CD4-positive, alpha-beta memory T cell (primary cell): ENCODE measurements at places on chromosomes 11 and 22.
A peak's percentile ranks its signal among the peaks of the same experiment; 100 is the strongest.

DNA sequence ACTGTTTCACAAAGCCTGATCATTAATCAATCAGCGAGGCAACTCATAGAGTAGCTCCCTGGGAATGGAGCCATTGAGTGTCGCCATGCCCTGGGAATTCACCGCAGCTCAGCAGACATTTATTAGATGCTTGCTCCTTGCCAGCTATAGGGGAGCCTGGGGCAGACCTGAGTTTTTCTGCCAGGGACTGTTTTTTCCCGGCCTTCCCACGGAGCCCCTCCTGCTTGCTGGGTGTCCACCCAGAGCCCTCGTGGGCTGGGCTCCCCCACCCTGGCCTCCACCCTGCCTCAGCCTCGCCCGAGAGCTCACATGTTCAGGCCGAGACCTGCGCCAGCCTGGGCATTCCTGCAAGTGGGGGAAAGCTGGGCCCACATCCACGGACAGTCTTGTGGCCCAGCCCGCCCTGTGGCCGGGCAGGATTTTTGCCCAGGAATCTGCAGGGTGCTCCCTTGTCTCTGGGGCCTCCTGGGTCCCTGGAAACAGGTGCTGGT, 64.9 kb downstream of the SMIM38 start:
- no peaks in the 10 kb centered on the region for H3K36me3 ChIP-seq
- H3K27ac ChIP-seq = no peak overlapping the region
- H3K27me3 ChIP-seq = no peaks in the 10 kb centered on the region
- H3K4me3 ChIP-seq = no peak overlapping the region

- no peak overlapping the region for H3K4me3 ChIP-seq
- H3K27ac ChIP-seq = no peak overlapping the region
- DNase-seq = no peak
These were observed 28.8 kb upstream of the ETS1 start for GRCh38 chr11:128616161-128616560.

- DNase-seq = no peak
- H3K4me1 ChIP-seq = peaks cover 4% of the 10 kb centered on the region
- no peaks in the 10 kb centered on the region for H3K27me3 ChIP-seq
- no peak overlapping the region for H3K4me3 ChIP-seq
These were observed 17.2 kb downstream of the KIAA0930 start for GRCh38 chr22:45223304-45224117.

DNA sequence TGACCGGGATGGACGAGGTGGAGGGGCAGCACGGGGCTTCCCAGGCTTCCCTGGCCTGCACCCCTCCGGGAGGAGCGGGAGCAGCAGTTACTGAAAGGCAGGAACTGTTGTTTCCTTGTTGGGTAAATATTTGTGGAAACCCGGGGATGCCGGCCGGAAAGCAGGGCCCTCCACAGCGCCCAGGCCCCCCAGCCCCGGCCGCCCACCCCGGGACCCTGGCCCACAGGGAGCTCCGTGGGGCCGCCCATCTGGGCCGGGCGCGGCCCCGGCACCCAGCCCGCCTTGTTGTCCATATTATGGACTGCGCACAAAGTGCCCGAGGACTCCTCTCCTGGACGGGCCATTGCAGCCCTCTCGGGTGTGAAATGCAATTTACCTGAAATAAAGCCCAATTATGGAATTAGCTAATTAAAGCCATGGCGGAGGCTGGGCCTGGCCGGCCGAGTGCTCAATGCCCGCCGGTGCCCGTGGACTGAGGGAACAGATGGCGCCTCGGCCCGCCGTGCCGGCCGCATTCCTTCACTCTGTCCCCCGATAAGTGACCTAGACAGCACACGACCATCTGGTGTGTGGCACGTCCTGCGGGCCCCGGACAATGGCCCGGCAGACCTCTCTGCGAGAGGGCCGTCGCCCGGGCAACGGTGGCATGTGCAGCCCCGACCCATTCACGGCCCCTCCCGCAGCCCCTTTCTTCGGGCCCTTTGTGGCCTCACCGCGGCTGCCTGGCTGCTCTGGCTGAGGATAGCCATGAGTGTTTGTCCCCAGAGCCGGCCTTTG, 35.4 kb downstream of the CDKN1C start:
- no peak for DNase-seq
- no peaks in the 10 kb centered on the region for H3K36me3 ChIP-seq
- no peaks in the 10 kb centered on the region for H3K4me1 ChIP-seq

DNA sequence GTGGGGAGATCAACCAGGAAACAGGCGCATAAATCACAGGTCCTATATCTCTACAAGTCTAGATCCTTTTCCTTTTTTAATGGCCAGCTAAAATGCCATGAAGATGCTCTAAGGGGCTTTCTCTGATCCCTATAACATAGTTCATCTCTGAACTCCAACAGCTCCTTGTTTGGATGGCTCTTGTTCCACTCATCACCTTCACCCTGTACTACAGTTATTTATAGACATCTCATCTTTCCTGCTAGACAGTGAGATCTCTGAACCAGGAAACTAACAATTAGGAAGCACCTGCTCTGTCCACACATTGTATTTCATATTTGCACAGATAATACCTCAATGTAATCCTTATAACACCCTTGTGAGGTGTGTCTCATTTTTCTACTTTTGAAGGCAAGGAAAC, 31.6 kb downstream of the KCNA4 start:
- H3K4me3 ChIP-seq = no peak overlapping the region
- no peaks in the 10 kb centered on the region for H3K27me3 ChIP-seq
- no peak overlapping the region for H3K27ac ChIP-seq

GRCh38 chr22:36454916-36455570, 26.4 kb downstream of the TXN2 start:
- DNase-seq = peak; percentile 93
- peaks cover 55% of the 10 kb centered on the region for H3K4me1 ChIP-seq
- peak overlapping the region; percentile 88 for H3K27ac ChIP-seq
- H3K27me3 ChIP-seq = no peaks in the 10 kb centered on the region
- peak overlapping the region; percentile 57 for H3K4me3 ChIP-seq
- H3K36me3 ChIP-seq = no peaks in the 10 kb centered on the region

GRCh38 chr11:123576501-123576900, 77.9 kb downstream of the SCN3B start:
- H3K4me3 ChIP-seq = no peak overlapping the region
- DNase-seq = no peak
- no peaks in the 10 kb centered on the region for H3K36me3 ChIP-seq
- H3K4me1 ChIP-seq = peaks cover 18% of the 10 kb centered on the region

DNA sequence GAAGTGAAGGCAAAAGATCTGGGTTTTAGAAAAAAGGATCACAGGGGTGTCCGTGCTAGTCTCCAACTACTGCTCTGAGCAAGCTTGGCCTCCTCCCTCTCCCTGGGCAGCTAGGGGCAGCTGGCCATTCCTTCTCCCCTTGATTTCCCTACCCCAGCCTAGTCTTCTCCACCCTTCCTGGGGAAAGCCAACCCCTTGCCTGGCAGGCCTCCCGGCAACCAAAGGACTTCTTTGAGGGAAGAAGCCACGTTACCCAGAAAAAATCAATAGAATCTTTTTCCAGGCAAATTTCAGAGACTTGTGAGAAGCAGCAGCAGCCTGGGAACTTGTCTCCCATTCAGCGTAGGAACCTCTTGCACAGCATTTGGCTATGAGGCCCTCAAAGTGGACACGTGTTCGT, 91.5 kb downstream of the MIAT start:
- H3K27ac ChIP-seq = no peak overlapping the region
- no peaks in the 10 kb centered on the region for H3K27me3 ChIP-seq

DNA sequence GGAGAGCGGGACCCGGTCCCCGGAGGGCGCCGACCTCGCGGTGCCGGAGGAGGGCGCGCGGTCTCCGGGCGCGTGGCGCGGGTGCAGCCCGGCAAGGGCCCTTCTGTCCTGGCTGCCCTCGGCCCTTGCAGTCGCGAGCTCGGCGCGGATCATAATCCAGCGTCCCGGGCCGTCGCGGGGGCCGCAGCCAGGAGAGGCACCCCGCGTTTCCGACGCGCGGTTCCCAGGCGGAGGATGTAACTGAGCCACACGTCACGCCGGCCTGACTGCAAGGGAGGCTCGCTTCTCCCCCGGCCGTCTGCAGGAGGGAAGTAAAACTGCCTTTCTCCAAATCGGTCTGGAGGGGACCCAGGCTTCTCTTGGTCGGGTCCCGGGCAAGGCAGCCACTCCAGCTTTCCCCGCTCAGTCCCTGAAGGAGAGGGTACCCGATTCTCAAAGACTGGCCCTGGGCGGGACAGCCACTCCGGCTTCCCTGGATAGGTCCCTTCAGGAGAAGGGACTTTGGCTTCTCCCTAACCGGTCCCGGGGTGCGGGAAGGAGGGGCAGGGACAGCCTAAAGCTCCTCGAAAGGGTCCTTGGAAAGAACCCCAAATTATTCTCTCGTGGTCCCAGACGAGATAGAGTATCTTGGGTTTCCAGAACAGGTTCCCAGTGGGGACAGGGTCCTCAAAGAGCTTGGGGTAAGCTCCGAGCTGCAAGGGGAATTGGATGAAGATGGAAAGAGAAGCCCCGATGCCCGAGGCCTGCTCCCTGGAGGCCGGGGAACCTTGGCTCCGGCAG, 836 bp downstream of the SPON1 start:
- no peak overlapping the region for H3K27ac ChIP-seq
- no peaks in the 10 kb centered on the region for H3K36me3 ChIP-seq
- peaks cover 27% of the 10 kb centered on the region for H3K27me3 ChIP-seq
- DNase-seq = peak; percentile 42
- peak overlapping the region; percentile 12 for H3K4me3 ChIP-seq
- peaks cover 26% of the 10 kb centered on the region for H3K4me1 ChIP-seq

- no peaks in the 10 kb centered on the region for H3K27me3 ChIP-seq
- no peak overlapping the region for H3K27ac ChIP-seq
- H3K36me3 ChIP-seq = no peaks in the 10 kb centered on the region
These were observed 272.9 kb downstream of the ST3GAL4 start for GRCh38 chr11:126628450-126628789.

DNA sequence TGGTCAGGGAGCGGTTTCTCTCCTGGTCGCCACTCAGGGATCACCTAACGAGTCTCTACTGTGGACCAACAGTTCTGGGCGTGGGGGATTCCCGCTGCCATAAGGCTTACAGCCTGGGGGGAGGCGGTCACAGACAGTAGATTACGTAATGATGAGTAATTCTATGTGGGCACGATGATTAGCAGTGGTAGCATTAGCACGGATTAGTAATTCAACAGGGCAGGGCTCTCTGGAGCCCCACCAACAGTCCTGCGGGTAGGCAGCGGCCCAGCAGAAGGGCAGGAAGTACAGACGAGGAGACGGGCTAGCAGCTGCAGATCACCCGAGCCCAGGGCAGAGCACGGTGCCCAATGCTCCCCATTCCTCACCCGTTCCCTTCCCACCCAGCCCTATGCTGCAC, 3.6 kb downstream of the SHISAL1 start:
- no peaks in the 10 kb centered on the region for H3K36me3 ChIP-seq
- no peak for DNase-seq
- H3K4me1 ChIP-seq = peaks cover under 1% of the 10 kb centered on the region
- no peak overlapping the region for H3K4me3 ChIP-seq
- no peaks in the 10 kb centered on the region for H3K27me3 ChIP-seq

GRCh38 chr22:49197505-49197904, 630.2 kb downstream of the BRD1 start:
- H3K36me3 ChIP-seq = no peaks in the 10 kb centered on the region
- H3K27me3 ChIP-seq = no peaks in the 10 kb centered on the region
- no peak for DNase-seq
- no peak overlapping the region for H3K4me3 ChIP-seq

DNA sequence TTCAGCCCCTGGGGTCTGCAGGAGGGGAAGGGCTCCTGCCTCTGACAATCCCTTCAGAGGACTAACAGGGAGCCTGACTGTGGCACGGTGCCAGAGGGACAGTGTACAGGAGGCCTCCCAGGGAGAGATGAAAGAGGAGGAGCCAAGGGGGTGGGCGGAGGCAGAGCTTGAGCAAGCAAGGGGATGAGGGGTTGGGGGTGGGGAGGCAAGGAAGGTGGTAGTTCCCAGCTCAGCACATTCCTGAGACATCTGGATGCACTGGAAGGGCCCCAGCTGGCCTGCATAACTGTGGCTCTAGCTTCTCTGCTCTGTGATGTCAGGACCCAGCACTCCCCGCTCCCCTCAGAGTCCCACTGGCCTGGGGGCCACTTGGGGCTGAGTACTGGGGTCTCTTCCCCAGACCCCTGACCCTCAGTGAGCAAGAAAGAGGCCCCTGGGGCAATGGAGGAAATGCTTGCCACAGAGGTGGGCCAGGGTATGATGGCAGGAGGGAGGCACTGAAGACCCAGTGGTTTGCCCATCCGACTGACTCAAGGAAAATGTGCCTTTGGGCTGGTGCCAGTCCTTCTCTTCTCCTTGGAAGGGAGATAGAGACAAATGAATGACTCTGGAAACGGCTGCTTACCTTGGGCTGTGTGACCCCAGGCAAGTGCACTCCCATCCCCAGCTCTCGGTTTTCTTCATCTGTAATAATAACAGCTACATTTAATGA, 13.3 kb downstream of the CREB3L1 start:
- no peaks in the 10 kb centered on the region for H3K27me3 ChIP-seq
- no peaks in the 10 kb centered on the region for H3K36me3 ChIP-seq
- DNase-seq = no peak
- no peak overlapping the region for H3K4me3 ChIP-seq
- H3K4me1 ChIP-seq = peaks cover 2% of the 10 kb centered on the region

GRCh38 chr11:12802418-12803085, 128.3 kb downstream of the TEAD1 start:
- H3K27ac ChIP-seq = no peak overlapping the region
- H3K27me3 ChIP-seq = peaks cover 7% of the 10 kb centered on the region
- H3K4me3 ChIP-seq = no peak overlapping the region
- no peaks in the 10 kb centered on the region for H3K36me3 ChIP-seq

GRCh38 chr11:93393386-93393785, 62.8 kb downstream of the DEUP1 start:
- DNase-seq = no peak
- no peak overlapping the region for H3K27ac ChIP-seq
- no peaks in the 10 kb centered on the region for H3K27me3 ChIP-seq
- H3K36me3 ChIP-seq = no peaks in the 10 kb centered on the region

DNA sequence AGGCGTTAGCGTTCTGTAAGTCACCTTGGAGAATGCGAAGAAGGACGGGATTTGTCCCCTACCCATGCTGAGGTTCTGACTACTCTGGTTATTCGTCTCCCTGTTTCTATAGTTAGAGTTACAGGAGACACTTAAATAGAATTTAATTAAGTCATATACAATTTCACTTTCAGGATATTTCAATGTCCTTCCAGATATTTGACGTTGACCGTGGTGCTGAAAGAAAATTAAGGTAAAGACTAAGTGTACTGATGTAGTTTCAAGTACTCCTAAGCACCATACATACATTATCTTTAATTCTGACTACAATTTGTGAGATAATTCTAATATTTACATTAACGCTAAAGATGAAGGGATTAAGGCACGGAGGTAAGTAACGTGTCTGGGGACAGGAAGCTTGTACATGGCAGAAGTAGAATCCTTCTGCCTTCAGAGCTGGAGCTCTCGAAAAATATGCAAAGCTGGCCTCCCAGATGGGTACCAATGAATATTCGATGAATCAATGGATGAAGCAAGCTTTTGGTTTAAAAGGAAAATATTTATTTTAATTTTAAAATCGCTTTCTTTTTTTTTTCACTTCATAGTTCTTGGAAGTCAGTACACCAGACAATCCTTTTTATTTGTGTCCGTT, 539 bp upstream of the SLC36A4 start:
- H3K36me3 ChIP-seq = no peaks in the 10 kb centered on the region
- no peaks in the 10 kb centered on the region for H3K4me1 ChIP-seq
- H3K4me3 ChIP-seq = peak overlapping the region; percentile 61

- no peaks in the 10 kb centered on the region for H3K27me3 ChIP-seq
- H3K4me1 ChIP-seq = peaks cover 9% of the 10 kb centered on the region
- no peak overlapping the region for H3K4me3 ChIP-seq
- no peak overlapping the region for H3K27ac ChIP-seq
- DNase-seq = no peak
These were observed 4.9 kb downstream of the INPPL1 start for GRCh38 chr11:72229336-72229924.
